ENCODE measurements at places on chromosomes 1 and 21. TPM values are rescaled to one million over a fixed set of nuclear protein-coding genes. Genes with fewer than 3 reads are reported as not detected.

Gene CTSS
- 16.0 TPM for total RNA-seq

GRCh38 chr1:184283999-184284398 is 102.8 kb upstream of the C1orf21 start:
- H3K36me3 ChIP-seq, result no peaks in the 10 kb centered on the region
- peaks cover 13% of the 10 kb centered on the region for H3K4me1 ChIP-seq
- H3K27ac ChIP-seq, result no peak overlapping the region
- H3K4me3 ChIP-seq, result no peak overlapping the region

GRCh38 chr1:24910751-24911650 is 19.1 kb downstream of the RUNX3 start:
- H3K27me3 ChIP-seq, result no peaks in the 10 kb centered on the region
- peaks cover 8% of the 10 kb centered on the region for H3K4me1 ChIP-seq
- no peaks in the 10 kb centered on the region for H3K36me3 ChIP-seq
- peak overlapping the region; percentile 62 for H3K27ac ChIP-seq
- peak; percentile 70 for DNase-seq

DNA sequence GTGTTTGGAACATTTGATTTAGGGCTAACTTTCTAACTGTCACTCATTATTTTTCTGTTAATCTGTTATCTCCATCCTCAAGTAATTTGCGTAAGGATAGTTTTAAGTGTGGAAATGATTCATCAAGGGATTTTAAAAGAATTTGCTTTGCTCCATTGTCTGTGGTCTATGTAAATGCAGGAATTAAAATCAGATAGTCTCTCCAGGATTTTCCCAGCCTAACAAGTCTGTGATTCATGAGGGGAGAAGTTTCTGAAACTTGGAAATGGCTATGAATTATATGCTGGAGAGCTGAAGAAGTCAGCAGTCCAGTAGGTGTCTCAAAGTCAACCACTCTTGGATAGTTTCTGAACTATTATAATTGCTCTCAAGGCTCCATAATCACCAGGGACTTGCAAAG is 264.5 kb downstream of the MRPL39 start:
- no peaks in the 10 kb centered on the region for H3K4me1 ChIP-seq
- no peaks in the 10 kb centered on the region for H3K36me3 ChIP-seq
- H3K27ac ChIP-seq, result no peak overlapping the region
- no peaks in the 10 kb centered on the region for H3K27me3 ChIP-seq
- no peak overlapping the region for H3K4me3 ChIP-seq

GRCh38 chr1:200181861-200182260 is 154.4 kb downstream of the NR5A2 start:
- H3K27ac ChIP-seq, result no peak overlapping the region
- H3K27me3 ChIP-seq, result no peaks in the 10 kb centered on the region
- no peak for DNase-seq
- no peaks in the 10 kb centered on the region for H3K36me3 ChIP-seq

Gene MCOLN3
- total RNA-seq, result 10.7 TPM

Data from suprapubic skin (tissue), 4 donors.